ENCODE measurements at places on chromosomes 11 and 22. TPM values are rescaled to one million over a fixed set of nuclear protein-coding genes. Genes with fewer than 3 reads are reported as not detected.

The P2RX3 gene
- 2.4 TPM for total RNA-seq

The SPON1 gene
- 35.9 TPM for total RNA-seq

The CREB3L1 gene
- 1.7 TPM for total RNA-seq

The CAVIN3 gene
- 2.9 TPM for total RNA-seq

GRCh38 chr22:20014526-20015186 is 2.0 kb downstream of the ARVCF start:
- H3K27me3 ChIP-seq, result peaks cover 59% of the 10 kb centered on the region
- H3K4me3 ChIP-seq, result no peak overlapping the region
- DNase-seq, result no peak
- H3K27ac ChIP-seq, result no peak overlapping the region
- H3K36me3 ChIP-seq, result no peaks in the 10 kb centered on the region

DNA sequence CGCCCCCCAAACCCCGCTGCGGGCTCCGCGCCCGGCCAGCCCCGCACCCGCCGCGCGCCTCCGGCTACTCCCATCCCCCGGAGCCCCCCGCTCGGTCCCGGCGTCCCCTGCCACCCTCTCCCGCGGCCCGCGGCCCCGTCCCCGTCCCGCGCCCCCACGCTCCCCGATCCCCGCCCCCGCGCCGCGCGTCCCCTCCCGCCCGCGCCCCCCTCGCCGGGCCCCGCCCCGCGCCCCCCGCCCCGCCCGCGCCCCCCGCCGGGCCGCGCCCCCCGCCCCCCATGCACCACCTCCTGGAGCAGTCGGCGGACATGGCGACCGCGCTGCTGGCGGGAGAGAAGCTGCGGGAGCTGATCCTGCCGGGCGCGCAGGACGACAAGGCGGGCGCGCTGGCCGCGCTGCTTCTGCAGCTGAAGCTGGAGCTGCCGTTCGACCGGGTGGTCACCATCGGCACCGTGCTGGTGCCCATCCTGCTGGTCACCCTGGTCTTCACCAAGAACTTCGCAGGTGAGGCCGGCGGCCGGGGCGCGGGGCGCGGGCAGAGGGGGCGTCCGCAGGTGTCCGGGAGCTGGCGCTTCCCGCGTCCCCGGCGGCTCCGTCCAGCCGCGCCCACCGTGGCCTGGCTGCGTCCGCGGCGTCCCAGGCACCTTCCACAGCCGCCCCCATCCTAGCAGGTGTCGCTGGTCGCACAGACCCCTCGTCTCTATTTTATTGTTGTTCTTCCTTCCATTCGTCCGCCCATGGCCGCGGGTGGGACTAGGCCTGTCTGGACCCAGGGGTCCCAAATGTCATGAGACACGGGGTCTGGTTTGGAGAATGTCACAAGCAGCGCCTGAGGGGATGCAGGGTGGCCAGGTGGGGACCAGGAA is at the start of gene PANX2:
TSS of gene PANX2 (plus strand) at position 279 of the 866 bp plus-strand sequence. CDS start at position 279, 0 bp downstream.
- no peak within 1 kb of the TSS for H3K27ac ChIP-seq
- H3K36me3 ChIP-seq, result no peaks in the 10 kb centered on the region
- H3K4me1 ChIP-seq, result no peaks in the 10 kb centered on the region
- peak within 1 kb of the TSS; percentile 63 for H3K4me3 ChIP-seq
- H3K27me3 ChIP-seq, result peaks cover 52% of the 10 kb centered on the region
- peak; percentile 74 for DNase-seq

- peaks cover 20% of the 10 kb centered on the region for H3K4me1 ChIP-seq
- H3K27me3 ChIP-seq, result no peaks in the 10 kb centered on the region
- H3K36me3 ChIP-seq, result no peaks in the 10 kb centered on the region
- H3K4me3 ChIP-seq, result no peak overlapping the region
Measured at GRCh38 chr11:92251980-92252379, 27.4 kb downstream of the FAT3 start.

DNA sequence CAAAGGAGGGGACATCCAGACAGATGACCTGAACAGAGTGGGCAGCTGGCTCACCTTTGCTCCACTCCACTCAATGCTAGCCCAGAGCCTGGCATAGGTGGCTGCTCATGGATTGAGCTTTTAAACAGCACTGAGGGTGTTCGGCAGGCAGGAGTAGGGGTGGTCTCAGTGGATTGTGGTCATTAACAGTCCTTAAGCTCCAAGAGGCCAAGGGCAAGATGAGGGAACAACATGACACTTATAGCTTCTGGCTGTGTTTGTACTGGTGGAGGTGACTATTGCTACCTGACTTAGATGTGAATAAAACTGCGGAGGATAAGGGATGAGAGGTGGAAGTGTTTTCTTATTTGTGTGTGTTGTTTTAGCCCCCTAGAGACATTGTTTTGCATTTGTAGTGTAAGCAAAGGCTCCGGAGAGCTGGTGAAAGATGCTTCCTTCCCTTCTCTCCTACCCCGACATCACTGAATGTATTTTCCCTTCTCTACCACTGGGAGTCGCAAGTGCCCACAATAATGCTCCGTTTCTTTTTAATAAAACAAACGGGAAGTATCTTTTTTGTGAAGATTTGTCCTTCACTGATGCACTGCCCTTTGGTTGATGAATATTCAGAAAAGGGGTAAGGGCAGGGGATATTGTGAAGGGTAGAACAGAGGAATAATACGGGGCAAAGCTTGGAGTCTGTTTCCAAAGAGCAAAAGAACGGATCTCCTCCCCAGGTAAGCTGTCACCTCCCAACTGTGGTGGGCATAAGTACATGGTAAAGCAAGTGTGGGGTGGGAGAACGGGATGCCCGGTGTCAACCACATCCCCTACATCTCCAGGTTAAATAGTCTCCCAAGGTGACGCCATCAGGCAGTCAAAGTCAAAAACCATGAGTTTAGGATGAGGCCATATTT is 27.5 kb upstream of the MTNR1B start:
- peak; percentile 33 for DNase-seq
- H3K27me3 ChIP-seq, result no peaks in the 10 kb centered on the region
- H3K4me1 ChIP-seq, result no peaks in the 10 kb centered on the region
- no peaks in the 10 kb centered on the region for H3K36me3 ChIP-seq

DNA sequence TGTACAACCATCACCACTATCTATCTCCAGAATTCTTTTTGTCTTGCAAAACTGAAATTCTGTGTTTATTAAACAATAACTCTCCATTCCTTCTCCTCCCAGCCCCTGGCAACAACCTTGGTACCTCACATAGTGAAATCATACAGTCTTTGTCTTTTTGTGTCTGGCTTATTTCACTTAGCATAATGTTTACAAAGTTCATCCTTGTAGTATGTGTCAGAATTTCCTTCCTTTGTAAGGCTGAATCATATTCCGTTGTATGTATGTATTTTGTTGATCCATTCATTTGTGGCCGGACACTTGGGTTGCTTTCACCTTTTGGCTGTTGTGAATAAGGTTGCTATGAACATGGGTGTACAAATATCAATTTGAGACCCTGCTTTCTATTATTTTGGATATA is 243.7 kb upstream of the TBCEL start:
- no peak overlapping the region for H3K27ac ChIP-seq
- H3K36me3 ChIP-seq, result no peaks in the 10 kb centered on the region
- H3K27me3 ChIP-seq, result no peaks in the 10 kb centered on the region
- peaks cover 40% of the 10 kb centered on the region for H3K4me1 ChIP-seq
- no peak overlapping the region for H3K4me3 ChIP-seq

Measured in neural progenitor cell (in vitro differentiated cells).